ENCODE measurements at places on chromosomes 2 and 18.

- no peak for DNase-seq
These were observed 6.0 kb downstream of the KRCC1 start for GRCh38 chr2:88049622-88050021.

DNA sequence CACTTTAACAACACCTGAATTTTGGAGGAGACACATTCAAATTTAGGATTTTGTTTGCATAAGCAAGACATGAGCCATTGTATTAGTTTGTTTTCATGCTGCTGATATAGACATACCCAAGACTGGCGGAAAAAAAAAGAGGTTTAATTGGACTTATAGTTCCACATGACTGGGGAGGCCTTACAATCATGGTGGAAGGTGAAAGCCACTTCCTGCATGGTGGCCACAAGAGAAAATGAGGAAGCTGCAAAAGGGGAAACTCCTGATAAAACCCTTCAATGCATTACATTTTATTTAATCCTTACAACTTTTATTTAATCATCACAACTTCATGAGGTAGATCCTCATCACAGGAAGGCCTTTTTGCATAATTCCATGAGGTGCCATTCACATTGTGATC is 242.0 kb upstream of the STON1 start:
- no peak for DNase-seq

- no peak for DNase-seq
These were observed 59.3 kb downstream of the RTTN start for GRCh38 chr18:70146174-70146573.

- DNase-seq = no peak
These were observed 79.5 kb downstream of the ARMC9 start for GRCh38 chr2:231277962-231278361.

DNA sequence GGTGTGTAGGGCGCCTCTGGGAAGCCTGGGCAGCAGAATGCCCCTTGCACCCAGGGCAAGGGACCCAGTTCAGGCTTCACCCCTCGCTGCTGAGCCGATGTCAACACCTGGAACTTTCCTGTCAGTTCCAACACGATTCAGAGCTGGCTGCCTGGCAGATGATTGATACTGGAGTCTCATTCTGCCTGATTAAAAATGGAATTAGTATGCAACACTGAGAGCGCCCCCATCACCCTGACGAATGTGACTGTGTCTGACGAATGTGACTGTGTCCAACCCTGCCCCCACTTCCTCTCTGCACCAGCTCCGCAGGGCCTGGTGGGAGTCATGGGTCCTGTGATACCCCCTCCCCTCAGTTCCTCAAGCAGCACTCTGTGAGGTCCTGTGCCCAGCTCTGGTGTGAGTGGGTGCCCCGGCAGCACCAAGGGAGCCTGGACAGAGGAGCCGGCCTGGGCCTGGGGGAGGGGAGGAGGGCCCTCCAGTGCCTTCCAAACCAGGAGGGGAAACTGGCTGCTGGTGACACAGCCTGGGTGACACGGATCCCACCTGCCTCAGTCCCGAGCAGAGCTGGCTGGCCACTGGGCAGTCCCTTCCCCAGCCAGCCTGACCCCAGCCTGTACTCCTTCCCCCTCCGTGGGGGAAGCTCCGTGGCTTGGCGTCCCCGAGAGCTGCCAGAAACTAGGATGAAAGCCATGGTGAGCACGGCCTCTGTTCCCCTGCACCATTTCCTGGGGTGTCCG is 41.4 kb upstream of the ALPP start:
- DNase-seq = no peak

DNA sequence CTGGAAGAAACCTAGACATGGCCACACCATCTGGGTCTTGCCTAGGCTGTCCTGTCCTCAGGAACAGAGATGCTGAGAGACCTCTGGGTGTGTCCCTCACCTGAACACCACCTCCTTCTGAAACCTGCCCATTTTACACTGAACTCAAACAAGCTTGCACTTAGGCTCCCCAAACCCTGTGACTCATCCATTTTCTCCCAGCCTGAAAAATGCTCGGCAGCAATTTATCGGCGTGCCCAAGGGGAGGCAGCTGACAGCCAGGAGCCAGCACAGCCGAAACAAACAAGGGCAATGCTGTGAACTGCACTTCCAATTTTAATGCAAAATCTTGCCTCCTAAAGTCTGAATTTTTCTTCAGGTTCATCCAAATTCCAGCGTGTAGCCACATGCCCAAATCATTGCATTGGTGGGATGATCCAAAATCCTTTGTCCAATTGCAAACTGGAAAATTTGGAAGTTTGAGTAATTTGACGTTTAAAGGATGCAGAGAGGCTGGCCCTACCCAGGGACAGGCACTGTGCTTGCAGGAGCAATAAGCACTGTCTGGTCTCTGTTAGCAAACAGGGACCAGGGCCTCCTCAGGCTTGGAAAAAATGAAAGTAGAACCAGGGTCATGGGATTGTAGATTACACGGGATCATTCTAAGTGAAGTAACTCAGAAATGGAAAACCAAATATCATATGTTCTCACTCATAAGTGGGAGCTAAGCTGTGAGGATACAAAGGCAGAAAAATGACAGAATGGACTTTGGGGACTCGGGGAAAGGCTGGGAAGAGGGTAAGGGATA is 67.7 kb downstream of the GALNT14 start:
- no peak for DNase-seq

DNA sequence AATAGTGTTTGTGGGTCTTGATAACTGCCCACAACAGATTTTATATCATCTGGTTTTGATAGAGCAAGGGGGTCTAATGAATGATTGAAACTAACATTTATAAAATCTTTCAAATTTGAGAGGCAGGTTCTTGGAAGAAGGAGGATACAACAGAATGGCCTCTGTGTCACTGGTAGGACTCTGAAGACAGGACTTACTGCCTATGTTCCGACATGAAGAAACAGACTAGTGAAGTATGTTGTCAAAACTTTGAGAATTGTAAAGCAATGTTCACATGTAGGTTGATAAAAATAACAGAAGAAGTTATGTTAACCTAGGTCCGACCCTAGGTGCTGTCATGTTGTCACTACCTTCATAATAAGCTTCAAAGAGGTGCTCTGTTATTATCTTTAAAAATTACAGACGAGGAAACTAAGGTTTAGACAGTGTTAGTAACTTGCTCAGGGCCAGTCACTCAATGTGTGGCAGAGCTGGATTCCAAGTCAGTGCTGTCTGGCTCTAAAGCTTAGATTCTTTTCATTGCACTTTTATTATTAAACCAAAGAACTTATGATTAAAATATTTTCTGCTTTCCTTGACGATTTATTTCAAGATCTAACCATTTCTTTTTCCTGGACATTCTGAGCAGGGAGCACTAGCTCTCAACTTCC is 146.2 kb downstream of the RPIA start:
- DNase-seq = no peak

DNA sequence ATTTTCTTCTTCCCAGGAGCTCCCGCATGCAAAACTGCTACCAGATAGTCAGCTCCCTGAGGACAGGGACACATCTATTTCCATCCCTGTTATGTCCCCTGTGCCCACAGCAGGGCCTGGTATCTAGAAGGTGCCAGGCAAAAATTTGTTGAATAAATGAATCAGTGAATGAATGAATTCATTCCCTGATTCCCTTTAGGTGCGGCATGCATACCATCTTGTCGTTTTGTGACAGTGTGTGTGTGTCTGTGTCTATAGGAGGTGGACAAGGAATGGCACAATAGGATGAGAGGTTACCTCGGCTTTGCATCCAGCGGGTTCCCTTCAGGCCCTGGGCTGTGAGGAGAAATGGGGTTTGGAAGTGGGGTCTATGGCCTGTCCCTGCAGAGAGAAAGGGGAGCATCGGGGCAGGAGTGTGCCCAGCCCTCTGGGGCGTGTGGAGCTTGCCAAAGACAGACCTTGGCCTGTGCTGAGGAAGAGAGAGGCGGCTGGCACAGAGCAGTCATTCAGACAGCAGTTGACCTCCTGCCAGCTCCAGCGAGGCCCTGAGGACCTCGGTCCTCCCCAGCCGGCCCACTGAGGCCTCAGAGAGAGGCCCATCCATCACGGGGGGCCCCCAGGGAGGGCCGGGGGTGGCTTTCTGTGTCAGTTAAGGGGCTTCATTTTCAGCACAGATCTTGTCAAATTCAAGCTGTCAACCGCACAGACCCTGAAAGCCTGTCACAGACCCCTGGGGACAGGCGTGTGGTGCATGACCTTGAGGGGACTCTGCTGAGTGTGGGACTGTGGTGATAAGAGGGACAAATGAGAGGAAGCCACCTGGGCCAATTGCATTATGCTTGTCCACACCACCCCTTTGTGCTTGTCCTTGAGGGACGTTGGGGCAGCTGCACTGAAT is 125.9 kb upstream of the CXCR4 start:
- no peak for DNase-seq

DNA sequence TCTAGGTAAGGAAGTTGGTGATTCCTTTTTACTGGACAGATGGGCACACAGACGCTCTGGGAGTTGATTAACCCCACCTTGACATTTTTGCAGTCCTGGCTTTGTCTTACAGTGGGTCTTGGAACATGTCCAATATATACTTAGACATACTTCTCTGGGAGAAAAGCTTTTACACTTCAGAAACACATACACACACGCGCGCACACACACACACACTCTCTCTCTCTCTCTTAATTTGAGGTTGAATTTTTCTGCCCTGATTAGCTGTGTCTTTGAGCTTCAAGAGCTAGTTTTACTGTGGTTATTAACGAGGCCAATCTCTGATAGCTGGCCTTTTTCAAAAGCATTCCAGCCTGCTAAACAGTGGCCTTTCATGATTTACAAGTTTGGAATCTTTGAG is 215.0 kb downstream of the MYCN start:
- no peak for DNase-seq

DNA sequence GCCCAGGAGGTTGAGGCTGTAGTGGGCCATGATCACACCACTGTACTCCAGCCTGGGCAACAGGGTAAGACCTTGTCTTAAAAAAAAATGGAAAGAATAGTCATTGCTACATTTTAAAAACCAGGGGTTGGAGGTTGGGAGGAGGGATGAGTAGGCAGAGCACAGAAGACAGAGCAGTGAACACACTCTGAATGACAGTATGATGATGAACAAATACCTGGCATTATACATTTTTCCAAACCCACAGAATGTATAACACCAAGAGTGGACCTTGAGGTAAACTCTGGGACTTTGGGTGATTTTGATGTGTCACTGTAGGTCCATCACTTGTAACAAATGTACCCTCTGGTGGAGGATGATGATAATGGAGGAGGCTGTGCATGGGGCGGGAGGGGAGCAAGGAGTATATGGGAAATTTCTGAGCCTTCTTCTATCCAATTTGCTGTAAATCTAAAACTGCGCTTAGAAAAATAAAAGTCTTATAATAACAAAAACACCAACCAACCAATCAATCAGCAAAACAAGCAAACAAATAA is 111.4 kb upstream of the PGAP1 start:
- no peak for DNase-seq

GRCh38 chr2:177187631-177188312 is 24.8 kb upstream of the HNRNPA3 start:
- DNase-seq = no peak

GRCh38 chr18:3177902-3178687 is 41.7 kb downstream of the MYOM1 start:
- DNase-seq = no peak

DNA sequence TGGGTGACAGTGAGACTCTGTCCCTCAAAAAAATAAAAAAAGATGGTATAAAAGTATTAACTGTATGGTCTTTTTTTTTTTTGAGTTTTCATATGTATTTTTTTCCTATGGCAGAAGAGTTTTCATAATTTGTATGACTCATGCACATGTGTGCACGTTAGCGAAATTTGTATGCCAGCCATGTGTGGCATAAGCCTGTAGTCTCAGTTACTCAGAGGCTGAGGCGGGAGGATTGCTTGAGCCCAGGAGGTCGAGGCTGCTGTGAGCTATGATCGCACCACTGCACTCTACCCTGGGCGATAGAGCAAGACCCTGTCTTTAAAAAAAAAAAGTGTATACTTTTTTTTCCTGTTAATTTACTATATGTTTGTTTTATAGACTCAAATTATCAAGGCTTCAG is 160.8 kb downstream of the TGIF1 start:
- DNase-seq = no peak

DNA sequence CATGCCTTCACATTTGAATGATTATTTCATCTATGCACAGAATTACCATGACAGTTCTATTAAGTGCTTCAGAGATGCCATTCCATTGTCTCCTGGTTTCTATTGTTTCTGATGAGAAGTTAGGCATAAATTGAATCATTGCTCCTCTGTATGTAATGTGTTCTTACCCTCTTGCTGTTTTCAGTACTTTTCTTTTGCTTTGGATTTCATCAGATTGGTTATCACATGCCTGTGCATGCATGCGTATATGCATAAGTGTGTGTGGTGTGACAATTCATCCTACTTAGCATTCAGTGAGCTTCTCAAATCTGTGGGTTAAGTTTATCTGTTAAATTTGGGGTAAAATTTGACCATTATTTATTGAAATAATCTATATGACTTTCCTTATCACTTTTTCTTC is 263.3 kb upstream of the RND3 start:
- no peak for DNase-seq

- DNase-seq = no peak
These were observed 176.1 kb upstream of the DLGAP1 start for GRCh38 chr18:4631239-4631638.

DNA sequence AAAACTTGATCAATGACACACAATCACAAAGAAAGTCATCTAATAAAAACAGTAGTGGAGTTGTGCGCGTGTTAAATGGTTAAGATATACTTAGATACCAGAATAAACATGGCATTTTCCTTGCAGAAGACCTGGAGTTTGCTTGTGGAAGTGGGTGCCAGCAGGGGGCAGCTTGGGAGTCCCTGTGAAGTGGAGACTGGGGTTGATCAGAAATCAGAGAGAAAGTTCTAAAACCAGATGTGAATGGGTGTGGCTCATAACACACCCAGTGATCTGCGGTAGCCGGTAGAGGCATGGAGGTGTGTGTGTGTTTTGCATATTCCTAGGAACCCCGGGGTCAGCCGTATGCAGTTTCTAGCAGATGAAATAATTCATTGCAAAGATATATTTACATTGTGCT is 300.1 kb upstream of the TRIB2 start:
- DNase-seq = peak; percentile 43

GRCh38 chr18:36821681-36822080 is 7.1 kb downstream of the TPGS2 start:
- DNase-seq = no peak

GRCh38 chr2:222424729-222425671 is 657 bp downstream of the SGPP2 start:
- peak; percentile 30 for DNase-seq

GRCh38 chr18:75163736-75164135 is 45.2 kb downstream of the PTGR3 start:
- DNase-seq = no peak

DNA sequence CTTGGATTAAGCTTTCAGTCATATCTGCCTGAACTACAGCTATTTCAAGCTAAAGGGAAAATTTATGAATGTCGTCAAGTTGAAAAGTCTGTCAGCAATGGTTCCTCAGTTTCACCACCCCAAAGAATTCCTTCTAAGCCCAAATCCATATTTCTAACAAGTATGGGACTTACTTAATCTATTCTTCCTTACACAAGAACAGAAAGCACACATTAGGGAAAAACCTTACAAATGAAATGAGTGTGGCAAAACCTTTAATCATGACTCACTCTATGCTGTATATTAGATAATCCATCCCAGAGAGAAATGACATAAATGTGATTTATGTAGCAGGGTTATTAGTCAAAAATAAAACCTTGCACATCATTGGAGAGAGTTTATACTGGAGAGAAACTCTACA is 78.9 kb downstream of the RAB31 start:
- no peak for DNase-seq

GRCh38 chr18:21656402-21656801 is 44.3 kb downstream of the SNRPD1 start:
- DNase-seq = no peak

- DNase-seq = peak; percentile 46
These were observed 68.6 kb upstream of the PELI1 start for GRCh38 chr2:64212801-64213321.

Measured in stimulated activated naive CD4-positive, alpha-beta T cell treated with Interleukin-2 at 50 U/mL for 16 hours (primary cell).